Camera-type eye (tissue), 1 donor: ENCODE measurements at places on chromosomes 3 and 15. TPM values are rescaled to one million over a fixed set of nuclear protein-coding genes. Genes with fewer than 3 reads are reported as not detected.

Gene SERINC4
- total RNA-seq, result 3.8 TPM

Gene CP
- 47.8 TPM for total RNA-seq

Gene OR5H2
- not detected for total RNA-seq

Gene BMF
- 20.1 TPM for total RNA-seq

Gene PROK2
- total RNA-seq, result 1.1 TPM
